Renal cortical epithelial cell (primary cell): ENCODE measurements at places on chromosomes 11 and 22.

GRCh38 chr22:20724676-20725454, 49.0 kb upstream of the SERPIND1 start:
- no peak for DNase-seq

- DNase-seq: no peak
Observed at GRCh38 chr22:38353142-38353629, 36.0 kb upstream of the CSNK1E start.

DNA sequence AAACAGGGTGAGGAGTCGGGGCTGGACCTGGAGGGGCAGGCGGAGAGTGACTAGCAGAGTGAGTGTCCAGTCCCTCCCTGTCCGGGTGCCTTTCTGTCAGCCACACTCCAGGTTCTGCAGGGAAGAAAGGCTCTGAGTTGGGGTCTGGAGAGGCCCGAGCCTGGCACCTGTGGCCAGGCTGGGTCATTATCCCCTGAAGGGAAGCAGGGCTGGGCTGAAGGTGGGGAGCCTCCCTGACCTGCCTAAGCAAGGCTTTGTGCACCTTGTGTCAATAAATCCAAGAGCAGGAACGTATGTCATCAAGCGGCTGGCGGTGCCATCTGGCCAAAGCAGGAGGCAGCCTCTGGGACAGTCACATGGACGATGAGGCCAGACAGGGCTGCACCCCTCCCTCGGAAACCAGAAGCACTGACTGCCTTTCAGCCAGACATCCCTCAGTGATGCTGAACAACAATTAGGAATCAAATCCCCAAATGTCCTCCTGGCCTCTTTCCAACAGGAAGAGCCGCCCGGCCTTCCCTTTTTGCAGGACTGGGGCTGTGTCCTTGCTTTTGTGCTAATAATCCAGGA, 73.9 kb upstream of the FGF3 start:
- no peak for DNase-seq

DNA sequence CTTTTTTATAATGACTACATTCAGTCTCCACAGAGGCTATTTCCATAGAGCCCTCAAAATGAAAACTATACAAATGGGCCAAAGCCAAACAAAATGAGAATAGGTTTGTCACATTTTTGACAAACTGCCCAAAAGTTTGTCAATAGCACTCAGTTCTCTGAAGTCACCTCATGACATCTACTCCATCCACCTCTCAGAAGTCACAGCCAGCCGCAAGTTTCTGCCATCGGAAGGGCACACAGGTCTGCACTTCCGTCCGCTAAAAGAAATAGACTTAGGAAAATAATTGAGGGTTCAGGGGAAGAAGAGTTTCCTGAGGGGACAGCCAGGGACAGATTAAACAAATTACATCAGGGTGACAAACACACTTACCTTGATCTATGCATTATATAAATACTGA, 55.4 kb upstream of the JAM3 start:
- no peak for DNase-seq

GRCh38 chr11:120827198-120827597, 196.7 kb upstream of the TBCEL start:
- no peak for DNase-seq

DNA sequence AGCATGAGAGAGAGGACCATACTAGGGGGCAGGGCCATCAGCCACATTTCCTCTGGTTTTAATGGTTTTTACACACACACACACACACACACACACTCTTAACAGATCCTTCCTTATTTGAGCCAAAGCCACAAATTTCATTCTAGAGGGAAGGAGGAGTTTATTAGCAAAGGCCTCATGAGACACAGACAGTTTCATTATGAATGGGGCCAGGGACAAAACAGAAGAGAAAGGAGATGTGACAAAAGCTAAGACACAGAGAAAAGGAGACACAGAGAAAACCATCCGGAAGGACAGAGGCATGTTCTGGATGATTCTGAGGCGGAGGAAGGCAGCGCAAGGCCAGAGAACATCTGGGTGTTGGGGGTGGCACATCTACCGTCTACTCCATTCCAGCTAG, 32.2 kb upstream of the ARFGAP3 start:
- no peak for DNase-seq
